ENCODE measurements at places on chromosomes 7 and 10.

DNA sequence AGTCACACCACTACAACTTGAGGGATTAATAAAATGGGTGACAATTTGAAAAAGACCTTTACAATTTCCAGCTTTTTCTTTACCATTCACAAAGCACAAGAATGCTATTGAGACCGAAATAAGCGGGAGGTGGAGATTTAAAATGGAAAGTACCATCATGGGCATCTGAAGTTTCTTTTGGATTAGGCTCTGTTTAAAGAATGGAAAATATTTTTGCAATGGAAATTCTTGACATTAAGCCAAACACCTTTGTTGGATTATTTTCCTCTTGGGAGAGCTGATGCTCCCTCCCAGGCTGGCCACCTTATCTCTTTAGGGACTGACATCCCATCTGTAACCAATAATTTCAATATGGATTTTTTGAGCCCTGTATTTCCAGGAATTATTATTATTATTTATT lies 62.5 kb downstream of the BPGM start:
- DNase-seq = no peak

GRCh38 chr10:50536617-50537240 lies 87.0 kb downstream of the SGMS1 start:
- no peak for DNase-seq

- DNase-seq = no peak
Measured at GRCh38 chr7:41118486-41118885, 584.4 kb downstream of the INHBA start.

GRCh38 chr7:13904689-13905088 lies 84.8 kb downstream of the ETV1 start:
- peak; percentile 43 for DNase-seq

DNA sequence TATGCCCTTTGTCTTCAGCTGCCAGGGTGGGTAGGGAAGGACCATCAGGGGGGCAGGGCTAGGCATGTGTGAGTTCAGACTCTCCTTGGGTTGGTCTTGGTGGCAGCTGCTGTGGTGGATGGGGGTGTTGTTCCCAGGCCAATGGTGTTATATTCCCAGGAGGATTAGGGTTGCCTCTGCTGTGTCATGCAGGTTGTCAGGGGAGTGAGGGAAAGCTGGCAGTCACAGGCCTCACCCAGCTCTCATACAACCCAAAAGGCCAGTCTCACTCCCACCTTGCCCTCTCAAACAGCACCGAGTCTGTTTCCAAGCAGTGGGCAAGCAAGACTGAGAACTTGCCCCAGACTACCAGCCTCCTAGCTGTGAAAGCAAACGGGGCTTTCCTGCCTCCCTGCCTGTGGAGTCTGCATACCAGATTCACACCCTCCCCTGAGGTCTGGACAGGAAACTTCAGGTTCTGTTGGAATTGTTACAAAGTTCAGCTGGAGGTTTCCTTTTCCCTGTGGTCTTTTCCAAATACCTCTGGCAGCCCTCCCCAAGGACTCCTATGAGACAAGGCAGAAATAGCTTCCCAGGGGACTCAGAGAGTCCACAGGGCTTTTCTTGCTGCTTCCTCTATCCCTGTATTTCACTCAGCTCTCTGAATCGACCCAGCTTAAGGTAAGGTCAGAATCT lies 1.4 kb downstream of the HYAL4 start:
- no peak for DNase-seq

DNA sequence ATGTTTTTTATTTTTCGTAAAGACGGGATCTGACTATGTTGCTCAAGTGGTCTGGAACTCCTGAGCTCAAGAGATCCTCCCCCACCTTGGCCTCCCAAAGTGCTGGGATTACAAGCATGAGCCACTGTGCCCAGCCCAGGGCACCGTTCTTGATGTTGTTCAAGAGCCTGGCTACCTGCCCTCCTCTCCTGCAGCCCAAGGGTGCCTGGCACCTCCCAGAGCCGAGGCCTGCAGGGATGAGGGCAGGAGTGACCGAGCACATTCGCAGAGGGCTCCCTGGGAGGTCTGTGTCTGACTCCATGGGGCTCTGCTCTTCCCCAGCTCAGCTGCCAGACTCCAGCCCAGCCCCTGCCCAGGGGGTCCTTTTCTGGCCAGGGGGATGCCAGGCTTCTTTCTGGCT lies 15.4 kb downstream of the SH2B2 start:
- no peak for DNase-seq

DNA sequence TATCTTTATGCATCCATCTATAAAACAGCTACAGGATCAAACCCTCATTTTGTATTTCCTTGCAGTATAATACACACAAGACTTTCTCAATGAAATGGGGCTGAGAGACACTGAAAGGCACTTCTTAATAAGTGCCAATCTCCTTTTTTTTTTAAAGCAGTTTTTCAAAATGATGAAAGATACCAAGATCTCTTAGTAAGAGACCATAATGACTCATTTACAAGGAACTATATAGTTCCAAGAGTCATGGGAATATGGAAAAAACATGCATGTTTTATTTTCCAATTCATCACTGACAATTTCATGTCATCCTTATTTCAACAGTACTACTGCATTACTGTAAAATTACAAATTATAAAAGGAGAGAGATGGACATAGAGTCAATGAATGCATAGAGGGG lies 973.7 kb downstream of the GATA3 start:
- DNase-seq = no peak

DNA sequence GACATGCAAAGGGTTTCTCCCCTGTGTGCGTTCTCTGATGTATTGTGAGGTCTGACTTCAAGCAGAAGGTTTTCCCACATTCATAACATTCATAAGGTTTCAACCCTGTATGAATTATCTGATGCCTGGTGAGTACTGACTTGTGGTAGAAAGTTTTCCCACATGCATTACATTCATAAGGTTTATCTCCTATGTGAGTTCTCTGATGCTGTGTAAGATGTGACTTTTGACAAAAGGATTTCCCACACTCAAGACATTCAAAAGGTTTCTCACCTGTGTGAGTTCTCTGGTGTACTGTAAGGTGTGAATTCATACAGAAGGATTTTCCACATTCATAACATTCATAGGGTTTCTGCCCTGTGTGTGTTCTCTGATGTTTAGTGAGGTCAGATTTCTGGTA lies 45.1 kb downstream of the ZNF33B start:
- DNase-seq = no peak

- DNase-seq = peak; percentile 25
Measured at GRCh38 chr10:5512881-5513612, 11.7 kb upstream of the CALML3 start.

GRCh38 chr10:7428673-7429350 lies 18.0 kb upstream of the SFMBT2 start:
- no peak for DNase-seq

DNA sequence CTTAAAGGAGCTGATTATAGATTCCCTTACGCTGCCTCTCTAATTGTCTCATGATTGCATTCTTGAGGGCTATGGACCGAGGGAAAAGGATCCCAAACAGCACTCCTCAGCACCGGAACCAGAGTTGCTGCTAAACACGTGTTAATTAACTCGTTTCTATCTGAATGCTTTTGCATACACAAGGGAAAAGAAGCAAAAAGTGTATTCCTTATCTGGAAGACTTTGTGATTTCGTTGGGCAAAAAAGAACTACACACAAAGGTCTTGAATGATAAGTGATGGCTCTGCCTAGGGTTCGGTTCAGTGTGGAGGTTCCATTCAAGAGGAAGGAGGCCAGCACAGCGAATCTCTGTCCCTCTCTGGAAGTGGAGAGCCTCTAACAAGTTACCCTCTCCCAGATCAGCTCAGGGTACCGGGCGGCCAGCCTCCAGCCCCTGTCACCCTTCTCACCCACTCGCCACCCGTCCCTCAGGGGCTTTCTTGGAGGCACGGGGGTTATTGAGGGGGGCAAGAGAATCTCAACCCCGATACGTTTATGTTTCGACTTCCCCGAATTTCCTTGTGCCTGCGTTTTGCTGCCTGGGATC lies 515 bp upstream of the SLC4A2 start:
- DNase-seq = no peak

DNA sequence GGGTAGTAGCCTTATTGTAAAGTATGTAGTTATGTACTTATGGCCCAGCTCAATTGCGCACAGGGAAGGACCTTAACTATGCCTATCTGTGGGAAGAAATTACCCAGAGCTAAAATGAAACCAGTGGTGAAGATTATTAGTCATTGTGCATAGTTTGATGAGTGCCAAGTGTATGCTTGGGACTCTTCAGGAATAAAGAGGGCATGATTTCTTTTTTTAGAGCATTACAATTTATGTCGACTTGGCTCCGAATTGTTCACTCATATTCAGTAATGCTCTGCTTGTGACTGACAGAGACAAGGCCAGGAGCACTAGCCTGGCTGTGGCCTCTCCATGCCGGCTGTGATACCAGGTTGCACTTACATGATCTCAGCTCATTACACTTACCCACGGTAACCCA lies 269.5 kb downstream of the TRIL start:
- no peak for DNase-seq

GRCh38 chr10:71966046-71967004 lies 2.1 kb downstream of the CHST3 start:
- DNase-seq = peak; percentile 9

DNA sequence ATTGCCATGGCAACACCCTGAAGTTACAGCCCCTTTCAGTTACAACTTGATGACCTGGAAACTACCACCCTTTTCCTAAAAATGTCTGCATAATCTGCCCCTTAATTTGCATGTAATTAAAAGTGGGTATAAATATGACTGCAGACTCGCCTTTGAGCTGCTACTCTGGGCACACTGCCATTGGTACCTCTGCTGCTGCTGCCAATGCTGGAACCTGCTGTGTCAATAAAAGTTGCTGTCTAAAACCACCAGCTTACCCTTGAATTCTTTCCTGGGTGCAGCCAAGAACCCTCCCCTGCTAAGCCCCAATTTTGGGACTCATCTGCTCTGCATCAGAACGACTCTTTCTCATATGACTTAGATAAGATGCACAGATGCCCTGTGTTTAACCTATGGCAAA lies 10.2 kb upstream of the FRA10AC1 start:
- no peak for DNase-seq

DNA sequence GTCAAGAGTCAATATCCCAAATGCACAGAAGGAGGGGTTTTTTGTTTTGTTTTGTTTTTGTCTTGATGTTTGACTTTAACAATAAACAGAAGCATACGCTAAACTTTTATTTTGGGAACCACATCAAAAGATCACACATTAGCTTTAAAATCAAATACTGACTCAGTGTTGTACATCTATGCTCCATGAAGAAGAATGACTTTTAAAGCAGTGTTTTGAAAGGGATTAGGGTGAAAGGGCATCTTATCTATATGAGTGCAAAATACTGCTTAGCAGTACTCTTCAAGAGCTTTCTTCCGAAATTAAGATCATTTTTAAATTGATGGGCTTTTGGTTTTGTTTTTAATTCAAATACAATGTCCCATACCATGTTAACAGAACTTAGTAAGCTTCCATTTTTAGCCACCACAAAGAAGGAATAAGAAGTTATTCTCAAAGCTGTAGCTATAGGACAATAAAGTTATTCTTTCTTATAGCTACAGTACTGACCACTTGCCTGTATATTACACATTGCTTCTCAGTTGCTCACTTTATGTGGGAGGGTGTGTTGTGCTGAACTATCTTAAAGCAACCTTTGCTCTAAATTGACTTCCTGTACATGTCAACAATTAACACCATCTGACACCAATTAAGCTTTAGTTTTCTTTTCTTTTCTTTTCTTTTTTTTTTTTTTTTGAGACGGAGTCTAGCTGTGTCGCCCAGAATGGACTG lies 144.3 kb upstream of the KAT6B start:
- DNase-seq = no peak

DNA sequence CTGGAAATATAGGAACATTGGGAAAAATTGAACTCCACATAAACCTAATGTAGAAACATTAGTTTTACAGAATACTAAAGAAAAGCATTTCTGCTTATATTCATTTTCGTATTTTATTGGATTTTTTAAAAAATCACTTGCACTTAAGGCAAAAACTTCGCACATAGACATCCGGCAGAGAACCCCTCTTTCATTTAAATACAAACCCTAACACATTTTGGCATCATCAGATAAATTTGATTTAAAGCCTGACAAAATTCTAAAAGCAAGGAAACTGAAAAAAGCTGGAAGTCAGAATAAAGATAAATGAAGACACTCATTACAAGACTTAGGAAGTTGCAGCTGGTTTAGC lies 396 bp upstream of the EXOC4 start:
- DNase-seq = no peak

- DNase-seq = no peak
Measured at GRCh38 chr7:103905997-103906396, 83.5 kb downstream of the RELN start.

DNA sequence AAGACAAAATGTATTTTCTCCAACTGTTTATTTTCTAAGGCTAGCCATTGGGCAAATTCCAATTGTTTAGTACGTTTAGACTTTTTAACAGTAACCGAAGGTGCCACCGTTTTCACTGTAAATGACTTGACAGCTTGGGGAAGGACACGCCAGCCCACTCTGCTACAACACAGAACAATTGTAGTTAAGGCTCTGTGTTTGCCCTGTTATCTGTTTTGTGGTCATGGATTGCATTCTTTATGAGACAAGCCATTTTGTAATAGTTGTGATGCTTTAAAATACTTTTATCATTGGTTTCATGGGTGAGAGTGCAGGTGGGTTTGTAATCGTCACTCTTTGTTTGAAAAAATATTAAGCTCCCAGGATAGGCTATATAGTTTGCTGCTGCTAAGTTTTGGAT lies 6.6 kb upstream of the PITRM1 start:
- no peak for DNase-seq

DNA sequence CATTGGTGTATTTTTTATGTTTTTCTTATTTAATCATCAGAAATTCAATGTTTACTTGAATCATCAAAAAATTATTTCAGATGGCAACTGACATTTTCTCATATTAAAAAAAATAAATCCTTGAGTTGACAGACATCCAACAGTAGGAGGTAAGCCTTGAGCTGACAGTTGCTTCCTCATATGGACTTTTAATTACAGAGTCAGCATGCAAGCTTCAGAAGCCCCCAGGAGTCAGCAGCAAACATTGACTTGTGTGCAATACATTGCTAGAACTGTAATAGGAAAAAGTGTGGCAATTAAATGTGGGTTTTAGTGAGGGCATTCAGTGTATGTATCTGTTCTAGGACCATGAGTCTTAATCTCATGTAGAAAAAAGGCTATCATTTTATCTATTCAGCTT lies 62.4 kb upstream of the TAS2R16 start:
- DNase-seq = peak; percentile 36

DNA sequence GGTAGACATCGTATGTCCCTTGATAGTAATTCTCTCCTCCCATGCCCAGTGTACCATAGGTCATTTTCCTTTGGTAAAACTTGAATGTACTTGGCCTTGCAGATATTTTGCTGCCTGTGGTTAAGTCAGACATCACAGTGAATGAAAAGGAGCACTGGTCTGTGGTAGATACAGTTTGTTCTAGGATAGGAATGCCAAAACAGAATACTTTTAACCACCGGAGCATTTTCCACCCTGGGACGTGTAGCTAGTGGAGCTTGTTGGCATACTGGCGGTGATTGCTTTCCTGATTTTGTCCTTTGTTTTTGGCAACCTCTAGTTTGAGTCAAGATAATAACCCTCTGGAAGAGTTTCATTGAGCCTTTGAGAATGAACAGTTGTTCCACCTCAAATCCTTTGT lies 92.0 kb upstream of the BMPER start:
- no peak for DNase-seq

GRCh38 chr7:19113855-19114550 lies 3.4 kb downstream of the TWIST1 start:
- peak; percentile 62 for DNase-seq

GRCh38 chr10:21954690-21955089 lies 48.8 kb downstream of the DNAJC1 start:
- no peak for DNase-seq

GRCh38 chr10:126387931-126388911 lies at the start of gene ADAM12:
TSS of gene ADAM12 (minus strand) at chr10:126388477. CDS start at chr10:126388145, 332 bp downstream.
- DNase-seq = peak; percentile 76

Data from eye (tissue), 1 donor.